ENCODE measurements at places on chromosomes 2 and 18.

DNA sequence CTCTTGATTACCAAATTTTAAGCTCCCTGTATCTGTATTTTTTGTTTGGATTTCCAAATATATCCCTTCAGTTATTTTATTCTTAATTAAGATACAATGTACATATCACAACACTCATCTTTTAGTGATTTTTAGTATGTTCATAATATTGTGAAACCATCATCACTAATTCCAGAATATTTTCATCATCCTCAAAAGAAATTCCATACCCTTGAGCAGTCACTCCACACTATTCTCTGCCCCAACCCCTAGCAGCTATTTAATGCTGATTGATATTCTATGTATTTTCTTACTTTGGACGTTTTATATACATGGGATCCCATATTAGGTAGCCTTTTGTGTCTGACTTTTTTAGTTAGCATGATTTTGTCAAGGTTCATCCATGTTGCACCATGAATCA lies 127.4 kb upstream of the SLC8A1 start:
- peak; percentile 17 for DNase-seq

- DNase-seq: peak; percentile 72
Observed at GRCh38 chr2:218003281-218003944, 618 bp upstream of the TNS1 start.

DNA sequence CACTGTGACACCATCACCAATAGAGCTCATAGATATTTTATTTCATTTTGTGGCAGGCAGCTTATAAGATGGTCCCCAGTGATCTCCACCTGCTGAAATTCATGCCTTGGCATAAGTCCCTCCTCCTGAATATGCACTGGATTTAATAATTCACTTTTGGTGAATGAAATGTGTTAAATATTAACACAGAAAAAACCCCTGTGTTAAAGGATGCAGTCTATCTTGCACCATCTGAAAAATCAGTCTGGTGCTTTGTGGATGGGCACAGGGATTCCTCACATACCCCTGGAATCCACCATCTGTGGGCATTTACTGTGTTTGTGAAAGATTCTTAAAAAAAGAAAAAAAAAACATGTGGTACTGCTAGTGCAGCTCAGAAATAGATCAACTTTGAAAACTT lies 26.1 kb upstream of the WIPF1 start:
- no peak for DNase-seq

DNA sequence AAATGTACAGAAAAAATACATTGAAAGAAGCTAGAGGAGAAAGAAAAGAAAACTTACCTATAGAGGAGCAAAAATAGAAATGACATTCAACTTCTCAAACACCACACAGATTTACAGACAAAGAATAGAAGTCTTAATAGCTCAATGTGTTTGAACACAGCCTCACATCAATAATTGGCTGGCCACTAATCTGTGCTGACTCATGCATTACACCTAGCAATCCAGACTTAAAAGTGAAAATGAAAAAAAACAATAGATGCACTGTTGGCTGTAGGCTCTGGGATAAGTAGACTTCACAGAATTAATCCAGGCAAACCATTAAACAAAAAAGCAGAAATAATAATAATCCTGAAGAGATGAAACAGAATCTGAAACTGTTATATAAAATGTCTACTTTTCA lies 961.3 kb upstream of the CELF4 start:
- no peak for DNase-seq

- peak; percentile 83 for DNase-seq
Observed at GRCh38 chr18:63832470-63832869, 55.0 kb upstream of the SERPINB2 start.

GRCh38 chr18:79459946-79460480 lies 64.3 kb downstream of the NFATC1 start:
- no peak for DNase-seq

DNA sequence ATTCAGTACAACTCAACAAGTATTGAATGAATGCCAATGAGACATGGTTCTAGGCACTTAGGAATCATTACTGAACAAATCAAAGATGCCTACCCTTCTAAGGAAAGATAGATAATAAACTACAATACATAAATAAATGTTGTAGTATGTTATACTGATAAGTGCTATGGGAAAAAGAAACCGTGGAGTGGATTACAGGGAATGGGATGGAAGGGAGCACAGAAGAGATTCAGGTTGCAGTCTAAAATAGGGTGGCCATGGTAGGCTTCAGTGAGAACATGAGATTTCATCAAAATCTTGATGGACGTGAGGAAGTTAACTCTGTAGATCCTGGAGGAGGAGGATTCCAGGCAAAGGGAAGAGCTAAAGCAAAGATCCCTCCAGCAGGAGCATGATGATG lies 17.9 kb upstream of the CREB1 start:
- no peak for DNase-seq

DNA sequence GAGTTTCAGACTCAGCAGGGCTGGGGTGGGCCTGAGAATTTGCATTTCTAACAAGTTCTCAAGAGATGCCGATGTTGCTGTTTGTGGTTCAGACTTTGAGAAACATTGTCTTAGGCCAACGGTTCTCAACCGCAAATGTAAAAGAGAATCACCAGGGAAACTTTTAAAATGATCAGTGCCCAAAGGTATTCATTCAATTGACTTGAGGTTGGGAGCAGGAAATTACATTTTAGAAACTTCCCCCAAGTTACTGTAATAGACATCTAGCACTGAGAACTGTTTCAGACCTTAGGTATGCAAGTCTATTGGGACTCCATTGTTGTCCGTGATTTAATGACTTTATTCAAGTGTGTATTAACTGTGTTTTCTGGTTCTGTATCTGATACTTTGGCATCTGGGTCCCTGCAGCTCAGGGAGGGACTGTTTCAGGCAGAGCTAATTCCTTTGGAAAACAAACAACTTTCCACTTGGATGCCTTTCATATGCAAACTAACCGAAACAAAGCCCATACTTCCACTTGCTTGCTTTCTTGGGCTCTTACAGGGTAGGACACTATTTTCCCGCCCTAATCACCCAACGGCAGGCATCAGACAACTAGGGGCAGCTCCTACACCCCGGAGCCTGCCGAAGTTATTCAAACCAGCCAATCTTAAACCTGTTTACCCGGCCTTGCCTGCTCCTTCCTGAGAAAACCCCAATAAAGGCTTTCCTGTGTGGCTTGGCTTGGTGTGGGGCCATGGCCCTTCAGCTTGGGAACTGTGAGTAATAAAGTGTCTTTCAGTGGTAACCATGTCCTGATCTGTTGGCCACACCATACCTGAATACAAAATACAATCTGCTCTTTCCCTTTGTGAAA lies 97.6 kb downstream of the POLE4 start:
- peak; percentile 37 for DNase-seq

DNA sequence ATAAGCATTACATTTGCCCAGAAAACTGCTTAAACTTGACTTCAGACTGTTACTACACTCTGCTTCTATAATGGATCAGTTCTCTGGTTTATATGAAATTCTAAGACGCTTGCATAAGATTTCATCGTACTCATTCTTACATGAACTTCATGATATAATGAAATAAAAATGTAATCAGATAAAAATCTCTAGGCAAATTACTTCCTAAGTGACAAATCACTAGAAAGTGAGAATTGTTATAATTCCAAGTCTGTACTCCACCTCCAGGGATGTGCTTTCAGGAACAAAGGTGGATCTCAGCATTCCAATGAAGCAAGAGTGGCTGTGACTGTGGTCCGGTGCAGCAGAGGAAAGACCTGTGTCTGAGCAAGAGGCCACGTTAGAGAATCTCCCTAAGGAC lies 226.2 kb downstream of the PIEZO2 start:
- DNase-seq: peak; percentile 34

DNA sequence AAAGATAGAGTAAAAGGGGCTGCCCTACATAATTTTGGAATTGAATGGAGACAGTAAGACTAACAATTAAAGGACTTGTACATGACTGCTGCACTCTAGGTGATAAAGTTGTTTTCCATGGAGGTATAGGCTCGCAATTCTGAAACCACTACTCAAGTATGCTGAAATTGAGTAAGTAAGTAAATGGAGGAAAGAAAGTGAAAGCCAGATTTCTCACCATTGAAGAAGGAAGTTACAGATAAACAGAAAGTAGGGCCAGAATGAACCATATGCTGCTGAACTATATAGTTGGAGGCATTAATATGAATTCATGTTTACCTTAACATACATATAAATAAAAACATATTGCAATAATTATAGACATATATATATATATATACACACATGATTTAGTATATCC lies 225.7 kb upstream of the ST6GAL2 start:
- no peak for DNase-seq

DNA sequence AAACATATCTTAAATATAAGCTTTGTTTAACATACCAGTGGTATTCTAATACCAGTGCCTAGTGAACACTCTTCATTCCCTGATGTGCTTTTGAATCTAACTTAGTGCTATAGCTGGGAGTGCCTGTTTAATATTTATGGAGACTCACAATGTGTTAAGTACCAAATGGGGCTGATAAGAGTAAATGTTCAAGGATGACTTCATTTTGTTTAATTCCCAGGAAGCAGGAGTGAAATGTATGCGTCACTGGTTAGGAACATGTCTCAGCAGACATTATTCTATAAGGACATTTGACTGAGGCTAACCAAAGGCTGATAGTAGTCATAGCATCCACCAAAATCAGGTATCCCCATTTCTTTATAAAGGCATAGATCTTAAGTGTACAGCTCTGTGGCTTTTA lies 31.7 kb upstream of the LINC00305 start:
- no peak for DNase-seq

- DNase-seq: no peak
Observed at GRCh38 chr18:37457341-37457740, 108.3 kb downstream of the CELF4 start.

GRCh38 chr2:234702731-234703225 lies 205.9 kb upstream of the ARL4C start:
- no peak for DNase-seq

DNA sequence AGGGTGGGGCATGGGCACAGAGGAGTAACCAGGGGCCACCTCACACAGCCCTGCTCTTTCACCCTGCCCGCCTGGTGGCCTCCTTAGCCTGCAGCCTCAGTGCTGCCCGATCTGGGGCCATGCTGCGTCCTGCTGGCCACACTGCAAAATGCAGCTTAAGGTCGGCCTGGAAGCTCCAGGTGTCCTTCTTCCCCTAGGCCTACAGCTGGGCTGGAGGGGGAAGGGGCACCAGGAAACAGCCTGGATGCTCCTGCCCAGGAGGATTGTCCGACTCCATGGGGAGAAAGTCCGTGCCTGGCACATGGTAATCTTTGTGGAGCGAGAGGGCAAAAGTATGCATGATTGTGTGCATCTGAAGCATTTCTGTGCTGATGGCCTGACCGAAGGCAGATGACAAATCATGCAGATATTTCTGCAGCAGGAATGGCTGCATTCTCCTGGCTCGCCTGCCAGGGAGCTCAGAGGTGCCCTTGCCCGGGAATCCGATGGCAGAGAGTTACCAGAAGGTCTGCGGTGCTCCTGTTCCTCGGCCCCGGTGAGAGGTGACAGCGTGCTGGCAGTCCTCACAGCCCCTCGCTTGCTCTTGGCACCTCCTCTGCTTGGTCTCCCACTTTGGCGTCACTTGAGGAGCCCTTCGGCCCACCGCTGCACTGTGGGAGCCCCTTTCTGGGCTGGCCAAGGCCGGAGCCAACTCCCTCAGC lies 12.8 kb upstream of the ALPP start:
- no peak for DNase-seq

DNA sequence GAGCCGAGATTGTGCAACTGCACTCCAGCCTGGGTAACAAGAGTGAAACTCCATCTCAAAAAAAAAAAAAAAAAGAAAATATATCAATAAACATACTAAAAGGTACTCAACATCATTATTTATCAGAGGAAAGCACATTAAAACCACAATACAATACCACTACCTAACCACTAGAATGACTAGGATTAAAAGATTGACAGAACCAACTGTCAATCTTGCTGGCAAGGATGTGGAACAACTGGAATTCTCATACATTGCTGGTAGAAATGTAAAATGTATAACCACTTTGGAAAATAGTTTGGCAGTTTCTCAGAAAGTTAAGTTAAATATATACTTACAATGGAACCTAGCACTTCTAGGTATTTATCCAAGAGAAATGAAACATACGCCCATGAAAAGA lies 88.6 kb downstream of the B3GNT2 start:
- no peak for DNase-seq

GRCh38 chr2:104599787-104600510 lies 254.0 kb upstream of the POU3F3 start:
- peak; percentile 31 for DNase-seq

DNA sequence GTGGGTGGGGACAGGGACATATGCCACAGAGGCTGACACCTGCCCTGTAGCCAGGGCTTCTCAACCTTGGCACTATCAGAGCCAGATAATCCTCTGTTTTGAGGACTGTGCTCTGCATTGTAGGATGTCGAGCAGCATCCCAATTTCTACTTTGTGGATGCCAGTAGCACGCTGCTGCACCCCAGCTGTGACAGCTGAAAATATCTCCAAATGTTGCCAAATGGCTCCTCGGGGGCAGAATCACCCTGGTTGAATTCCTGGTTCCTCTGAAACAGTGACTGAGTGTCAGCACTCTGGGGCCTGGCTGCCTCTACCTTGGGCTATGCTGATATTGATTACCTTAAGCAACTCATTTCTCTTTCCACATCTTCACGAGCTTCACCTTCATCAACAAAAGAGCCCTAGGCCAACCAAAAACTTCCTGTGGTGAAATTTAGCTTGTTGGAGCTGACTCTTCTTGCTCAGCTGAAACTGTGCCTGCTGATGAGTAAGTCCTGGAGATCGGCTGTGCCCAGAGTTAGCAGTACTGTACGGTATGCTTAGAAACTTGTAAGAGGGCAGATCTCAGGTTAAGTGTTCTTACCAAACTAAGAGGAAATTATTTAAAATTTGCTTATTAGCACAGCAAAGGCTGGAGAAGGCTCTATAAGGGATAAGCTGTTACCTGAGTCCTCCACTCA lies 138.1 kb downstream of the SEPTIN10 start:
- DNase-seq: no peak

DNA sequence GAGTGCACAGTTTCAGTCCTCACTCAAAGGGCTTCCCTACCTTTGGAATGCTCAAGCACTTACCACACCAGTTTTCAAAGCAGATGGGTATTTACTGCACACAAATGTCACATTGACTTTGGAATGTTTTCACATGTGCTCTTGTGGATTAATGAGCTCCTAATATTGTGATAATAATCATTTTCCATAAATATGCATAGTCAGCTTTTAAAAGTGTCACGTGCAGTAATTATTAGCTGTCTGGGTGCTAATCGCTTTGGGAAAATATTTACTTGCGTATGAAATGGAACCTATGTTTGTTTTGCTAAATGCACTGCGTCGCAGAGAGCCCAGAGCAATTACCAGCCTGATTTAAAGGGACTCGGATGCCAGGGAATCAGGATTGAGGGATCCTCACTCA lies 229.3 kb downstream of the SMAD2 start:
- DNase-seq: no peak

DNA sequence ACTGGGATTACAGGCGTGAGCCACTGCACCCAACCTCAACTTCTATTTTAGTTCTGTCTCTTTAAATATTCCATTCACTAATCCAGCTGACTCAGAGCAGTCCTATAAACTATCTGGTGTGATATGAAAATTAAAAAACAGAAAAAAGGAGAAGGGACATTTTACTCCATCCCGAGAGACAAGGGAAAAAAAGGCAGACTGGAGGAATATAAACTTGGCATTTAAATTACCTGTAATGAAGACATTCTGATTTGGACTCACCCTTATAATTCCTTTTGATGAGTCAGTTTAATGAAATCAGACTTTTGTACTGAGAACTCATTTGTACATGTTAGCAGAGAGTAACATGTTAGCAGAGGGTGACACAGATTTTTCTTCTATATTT lies 74.8 kb upstream of the RIOK3 start:
- no peak for DNase-seq

- no peak for DNase-seq
Observed at GRCh38 chr2:136638193-136638592, 127.2 kb upstream of the THSD7B start.

GRCh38 chr2:98524168-98524567 lies 79.5 kb downstream of the INPP4A start:
- DNase-seq: no peak

- DNase-seq: no peak
Observed at GRCh38 chr2:239956818-239957261, 68.3 kb downstream of the NDUFA10 start.
